ENCODE measurements at places on chromosomes 1 and 21. TPM values are rescaled to one million over a fixed set of nuclear protein-coding genes. Genes with fewer than 3 reads are reported as not detected.

The FAM89A gene
- 5.1 TPM for total RNA-seq

The MTARC1 gene
- total RNA-seq = 4.6 TPM

The AGRN gene
- 96.1 TPM for total RNA-seq

The IRF6 gene
- 5.4 TPM for total RNA-seq

The MYOC gene
- 0.13 TPM for total RNA-seq

The FBXO2 gene
- total RNA-seq = 1.6 TPM

The OR10J1 gene
- total RNA-seq = not detected

The TEX38 gene
- total RNA-seq = not detected

The TM2D1 gene
- 38.9 TPM for total RNA-seq

The DISC1 gene
- 5.4 TPM for total RNA-seq

The PPP1R8 gene
- total RNA-seq = 40.7 TPM

The FAM78B gene
- total RNA-seq = 0.13 TPM

The STPG1 gene
- 3.6 TPM for total RNA-seq

The ENSA gene
- 123 TPM for total RNA-seq

The CFHR4 gene
- total RNA-seq = not detected

The CTNNBIP1 gene
- total RNA-seq = 17.6 TPM

The IQGAP3 gene
- 22.8 TPM for total RNA-seq

The KRTAP19-1 gene
- not detected for total RNA-seq

The TTC34 gene
- total RNA-seq = 0.26 TPM

Data from epithelial cell of alveolus of lung (primary cell).